ENCODE measurements at places on chromosomes 5 and 9. TPM values are rescaled to one million over a fixed set of nuclear protein-coding genes. Genes with fewer than 3 reads are reported as not detected.

GRCh38 chr5:68252673-68253623, 37.4 kb downstream of the PIK3R1 start:
- peak; percentile 33 for DNase-seq

GRCh38 chr5:125823572-125823971, 599.6 kb upstream of the GRAMD2B start:
- DNase-seq = no peak

- no peak for DNase-seq
Observed at GRCh38 chr5:37767251-37767650, 72.6 kb downstream of the GDNF start.

- no peak for DNase-seq
Observed at GRCh38 chr9:16524823-16525222, 345.6 kb downstream of the BNC2 start.

DNA sequence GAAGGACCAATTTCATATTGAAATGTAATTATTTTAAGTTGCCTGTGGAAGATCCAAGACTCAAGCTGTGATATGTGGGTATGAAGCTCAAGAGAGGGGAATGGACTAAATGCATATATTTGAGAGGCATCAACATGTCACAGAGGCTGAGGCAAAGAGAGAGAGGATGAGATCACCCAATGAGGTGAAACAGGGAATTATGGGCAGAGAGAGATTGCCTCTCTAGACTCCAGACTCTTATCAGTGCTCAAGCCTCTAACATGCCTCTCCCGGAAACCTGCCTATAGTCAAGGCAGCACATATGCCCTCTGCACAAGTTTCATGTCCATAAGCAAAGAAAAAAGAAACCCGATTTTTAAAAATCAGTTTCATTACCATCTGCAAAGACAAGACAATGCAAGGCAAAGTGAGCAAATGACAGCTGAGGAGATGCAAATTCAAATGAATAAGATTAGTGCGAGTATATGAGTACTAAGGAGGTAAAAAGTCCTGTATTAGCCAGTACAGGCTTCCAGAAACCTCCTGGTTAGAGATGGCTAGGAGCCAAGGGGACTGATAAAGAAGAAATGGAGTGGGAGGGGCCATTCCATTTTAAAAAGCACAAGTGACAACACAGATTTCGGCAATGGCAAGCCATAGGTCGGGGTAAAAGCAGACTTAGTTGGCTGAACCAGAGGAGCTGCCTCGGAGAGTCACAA, 9.4 kb downstream of the APTX start:
- no peak for DNase-seq

PCDHGA5 gene
- total RNA-seq = 4.9 TPM

ITGA2 gene
- total RNA-seq = 0.80 TPM

MYOZ3 gene
- total RNA-seq = 6.2 TPM

Data from left ventricle myocardium inferior (tissue), 1 donor.